ENCODE measurements at places on chromosomes 2 and 18.

GRCh38 chr2:181140414-181140813, 160.0 kb downstream of the UBE2E3 start:
- DNase-seq: no peak

- no peak for DNase-seq
Measured at GRCh38 chr18:8673256-8674209, 31.8 kb upstream of the MTCL1 start.

DNA sequence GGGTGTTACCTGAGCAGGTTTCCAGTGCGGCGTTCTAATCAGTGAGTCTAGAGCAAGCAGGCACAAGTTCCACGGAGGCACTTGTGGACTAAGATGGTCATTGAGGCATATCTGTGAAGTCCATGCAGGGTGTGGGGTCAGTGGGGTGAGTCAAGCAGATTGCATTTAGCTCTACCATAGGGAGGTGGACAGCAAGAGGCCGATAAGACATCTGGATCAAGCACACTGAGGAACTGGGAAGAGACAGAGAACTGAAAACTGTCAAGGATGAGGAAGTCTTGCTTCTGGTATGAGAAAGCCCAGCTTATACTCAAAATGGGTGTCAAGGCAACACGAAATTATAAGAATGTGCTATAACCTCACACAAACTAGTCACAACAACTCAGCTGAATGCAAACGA, 61.2 kb upstream of the SLC39A10 start:
- DNase-seq: no peak

- no peak for DNase-seq
Measured at GRCh38 chr2:1373830-1374229, 39.4 kb upstream of the TPO start.

DNA sequence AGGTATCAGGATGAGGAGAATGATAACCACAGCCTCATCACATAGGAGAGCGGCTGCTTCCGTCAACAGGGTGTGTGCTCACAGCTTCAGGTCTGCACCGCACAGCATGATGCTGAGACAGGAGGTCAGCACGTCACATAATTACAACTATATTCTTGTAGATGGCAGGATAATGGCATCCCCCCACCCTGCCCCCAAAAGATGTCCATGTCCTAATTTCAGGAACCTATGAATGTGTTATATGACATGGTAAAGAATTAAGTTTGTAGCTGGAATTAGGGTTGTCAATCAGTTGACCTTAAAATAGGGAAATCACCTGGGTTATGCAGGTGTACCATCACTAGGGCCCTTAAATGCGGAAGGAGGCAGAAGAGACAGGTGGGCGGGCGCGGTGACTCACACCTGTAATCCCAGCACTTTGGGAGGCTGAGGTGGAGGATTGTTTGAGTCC, 73.9 kb downstream of the ARL4C start:
- no peak for DNase-seq

DNA sequence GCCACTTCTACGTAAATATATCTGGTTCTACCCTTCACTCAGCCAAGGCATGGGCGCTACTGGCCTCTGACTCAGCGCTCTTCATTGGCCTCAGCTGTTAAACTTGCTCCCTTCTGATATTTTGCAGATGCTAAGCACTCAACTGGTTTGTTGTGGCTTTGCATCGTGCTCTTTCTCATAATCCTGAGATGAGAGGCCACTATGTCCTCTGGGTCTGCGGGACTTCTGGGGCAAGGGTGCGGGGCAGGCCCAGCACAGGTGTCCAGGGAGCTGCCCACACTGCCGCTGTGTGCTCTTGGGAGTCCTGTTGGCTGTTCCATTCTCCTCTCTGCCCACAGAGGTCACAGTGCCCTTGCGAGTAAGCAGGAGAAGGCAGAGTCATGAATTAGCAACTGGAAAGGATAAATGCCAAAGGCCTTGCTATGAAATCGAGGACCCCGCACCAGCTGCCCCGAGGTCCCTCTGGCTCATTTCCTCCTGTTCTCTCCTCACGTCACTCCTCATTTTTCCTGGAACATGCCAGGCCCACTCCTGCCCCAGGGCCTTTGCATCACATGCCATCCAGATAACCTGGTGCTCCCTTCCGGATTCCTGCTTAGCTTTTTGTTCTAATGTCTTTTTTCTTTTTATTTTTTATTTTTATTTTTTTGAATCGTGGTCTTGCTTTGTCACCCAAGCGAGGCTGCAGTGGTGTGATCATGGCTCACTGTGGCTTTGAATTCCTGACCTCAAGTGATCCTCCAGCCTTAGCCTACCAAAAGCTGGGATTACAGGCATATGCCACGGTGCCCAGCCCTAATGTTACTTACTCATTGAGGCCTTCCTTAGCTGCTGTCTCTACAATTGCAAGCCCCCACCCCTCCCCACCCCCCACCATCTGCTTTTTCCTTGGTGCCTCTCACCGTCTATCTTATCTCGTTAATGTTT, 34.9 kb upstream of the MAT2A start:
- DNase-seq: no peak

DNA sequence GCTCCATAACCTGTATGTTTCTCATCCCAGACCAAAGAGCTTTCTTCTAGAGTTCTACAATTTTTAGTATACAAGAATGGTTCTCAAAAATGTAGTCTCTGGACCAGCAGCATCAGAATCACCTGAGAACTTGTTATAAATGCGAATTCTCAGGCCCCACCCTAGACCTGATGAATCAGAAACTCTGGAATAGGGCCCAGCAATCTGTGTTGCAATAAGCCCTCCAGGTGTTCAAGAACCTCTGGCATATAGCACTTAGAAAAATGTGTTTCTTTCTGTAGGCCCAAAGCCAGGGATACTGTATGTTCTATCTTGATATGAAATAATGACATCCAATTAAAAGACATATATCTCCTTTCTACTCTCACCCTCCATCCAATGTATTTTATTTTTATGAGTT, 10.4 kb downstream of the PAIP2B start:
- no peak for DNase-seq

- no peak for DNase-seq
Measured at GRCh38 chr2:239046822-239047221, 198.9 kb downstream of the TWIST2 start.

DNA sequence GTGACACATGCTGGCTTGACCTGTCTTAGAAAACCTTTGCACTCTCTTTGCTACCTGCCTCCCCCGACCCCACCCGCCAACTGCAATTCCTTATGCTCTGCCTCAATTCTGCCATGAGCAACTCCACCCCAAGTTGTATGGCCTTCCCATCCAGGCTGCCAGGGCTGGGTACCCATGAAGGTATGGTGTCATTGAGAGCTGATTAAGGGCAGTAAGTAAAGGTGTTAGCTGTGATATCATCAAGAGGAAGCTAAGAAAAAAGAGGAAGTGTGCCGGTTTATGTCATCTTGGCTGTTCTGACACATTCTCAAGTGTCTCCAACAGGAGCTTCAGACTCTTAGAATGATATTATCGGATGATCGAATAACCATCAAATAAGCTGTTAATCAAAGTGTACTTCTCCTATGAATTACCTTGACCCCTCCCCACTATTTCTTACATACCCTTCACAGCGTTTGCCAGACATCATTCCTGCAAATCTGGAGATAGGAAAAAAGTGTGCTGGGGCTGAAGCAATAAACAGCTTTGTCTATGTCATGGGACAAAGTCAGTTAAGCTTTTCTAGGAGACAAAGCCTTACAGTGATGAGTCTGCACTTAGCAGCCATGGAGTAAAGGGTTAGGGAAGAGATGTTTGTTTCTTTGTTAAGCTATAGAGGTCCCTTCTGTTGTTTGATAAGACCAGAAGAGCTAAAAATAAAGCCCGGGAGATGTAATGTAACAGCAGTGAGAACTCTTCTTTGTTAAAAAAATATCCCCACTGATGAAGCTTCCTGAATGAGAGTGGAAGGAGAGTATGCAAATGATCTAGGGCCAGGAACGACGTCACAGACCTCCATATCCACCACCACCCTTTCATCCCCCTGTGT, 40.4 kb upstream of the SMAD2 start:
- DNase-seq: no peak

Data from brain pericyte (primary cell).